ENCODE measurements at places on chromosomes 6 and 20.
A peak's percentile ranks its signal among the peaks of the same experiment; 100 is the strongest.

DNA sequence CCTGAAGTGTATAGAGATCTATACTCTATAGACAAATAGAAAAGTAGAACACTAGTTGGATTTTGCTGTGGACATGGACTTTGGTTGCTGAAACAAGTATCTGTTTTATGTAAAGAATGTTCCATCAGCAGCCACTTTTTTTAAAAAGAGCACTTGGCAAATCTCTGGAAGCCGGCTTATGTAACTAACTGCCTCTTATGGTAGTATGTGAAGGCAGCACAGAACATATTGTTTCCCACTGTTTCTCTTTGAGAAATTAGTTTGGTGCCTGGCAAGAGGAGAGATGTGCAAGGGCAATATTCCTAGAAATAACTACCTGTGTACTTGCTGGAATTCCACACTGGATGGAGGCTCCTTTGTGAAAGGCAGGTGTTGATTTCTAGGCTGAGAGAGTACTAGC lies 242.3 kb upstream of the PREP start:
- DNase-seq: no peak

DNA sequence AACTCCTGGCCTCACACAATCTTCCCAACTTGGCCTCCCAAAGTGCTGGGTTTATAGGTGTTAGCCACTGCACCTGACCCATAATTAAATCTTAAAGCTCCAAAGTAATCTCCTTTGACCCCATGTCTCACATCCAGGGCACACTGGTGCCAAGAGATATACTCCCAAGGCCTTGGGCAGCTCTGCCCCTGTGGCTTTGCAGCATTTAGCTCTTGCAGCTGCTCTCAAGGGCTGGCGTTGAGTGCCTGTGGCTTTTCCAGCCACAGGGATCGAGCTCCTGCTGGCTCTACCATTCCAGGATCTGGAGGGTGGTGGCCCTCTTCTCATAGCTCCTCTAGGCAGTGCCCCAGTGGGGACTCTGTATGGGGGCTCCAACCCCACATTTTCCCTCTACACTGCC lies 49.3 kb upstream of the CD2AP start:
- DNase-seq: no peak

GRCh38 chr6:103326760-103327757 lies 1532.7 kb downstream of the HACE1 start:
- DNase-seq: no peak

DNA sequence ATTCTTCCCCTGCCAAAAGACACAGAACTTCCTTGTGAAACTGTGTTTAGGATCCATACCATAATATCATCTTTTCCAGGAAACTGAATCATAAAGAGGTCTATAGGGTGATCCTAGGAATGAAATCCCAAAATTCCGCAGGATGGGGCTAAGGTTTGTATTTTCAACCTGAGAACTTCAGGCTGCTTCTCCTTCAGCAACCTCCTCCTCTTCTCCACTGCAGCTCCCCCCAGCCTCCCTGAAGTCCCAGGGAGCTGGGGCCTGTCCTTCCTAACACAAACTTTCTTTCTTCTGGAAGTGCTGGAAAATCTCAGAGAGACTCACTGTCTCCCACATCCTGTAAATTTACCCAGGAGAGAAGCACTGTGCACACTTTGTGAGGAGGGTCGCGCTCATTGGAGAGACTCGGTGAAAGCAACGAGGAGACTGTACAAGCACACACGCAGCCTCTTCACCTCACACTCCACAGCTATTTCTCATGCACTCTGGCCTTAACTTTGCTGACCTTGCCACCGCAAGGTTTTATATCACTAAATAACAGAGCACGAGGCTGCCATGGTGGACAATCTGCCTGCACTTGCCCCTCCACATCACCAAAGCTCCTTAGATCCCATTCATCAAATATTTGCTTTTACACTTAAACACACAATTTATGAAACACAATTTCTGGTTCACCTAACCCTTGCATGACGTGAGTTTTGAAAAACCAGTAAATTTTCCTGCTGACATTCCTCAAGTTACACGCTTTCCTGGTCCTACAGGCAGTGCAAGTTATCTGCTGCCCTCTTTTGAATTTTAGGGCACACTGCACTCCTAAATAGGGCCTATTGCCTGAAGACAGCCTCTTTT lies 14.3 kb downstream of the ID4 start:
- no peak for DNase-seq

DNA sequence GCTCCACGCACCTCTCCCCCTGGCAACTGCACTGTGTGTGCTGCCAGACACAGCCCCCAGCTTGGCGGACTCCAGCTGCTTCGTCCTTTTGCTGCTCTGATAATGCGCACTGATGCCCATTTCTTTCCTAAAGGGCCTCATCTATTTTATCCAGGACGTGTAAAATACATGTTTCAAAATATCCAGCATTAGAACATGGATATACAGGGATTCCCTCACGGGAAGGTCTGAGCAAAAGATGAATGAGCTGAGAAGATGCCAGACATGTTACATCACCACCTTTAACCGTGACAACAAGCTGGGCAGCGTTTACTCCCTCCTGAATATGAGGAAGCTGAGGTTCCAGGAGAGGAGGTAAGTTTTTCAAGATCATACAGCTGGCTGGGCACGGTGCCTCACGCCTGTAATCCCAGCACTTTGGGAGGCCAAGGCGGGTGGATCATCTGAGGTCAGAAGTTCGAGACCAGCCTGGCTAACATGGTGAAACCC lies 32.8 kb downstream of the TNXB start:
- no peak for DNase-seq

GRCh38 chr6:2749969-2750600 lies 637 bp downstream of the MYLK4 start:
- DNase-seq: peak; percentile 25

DNA sequence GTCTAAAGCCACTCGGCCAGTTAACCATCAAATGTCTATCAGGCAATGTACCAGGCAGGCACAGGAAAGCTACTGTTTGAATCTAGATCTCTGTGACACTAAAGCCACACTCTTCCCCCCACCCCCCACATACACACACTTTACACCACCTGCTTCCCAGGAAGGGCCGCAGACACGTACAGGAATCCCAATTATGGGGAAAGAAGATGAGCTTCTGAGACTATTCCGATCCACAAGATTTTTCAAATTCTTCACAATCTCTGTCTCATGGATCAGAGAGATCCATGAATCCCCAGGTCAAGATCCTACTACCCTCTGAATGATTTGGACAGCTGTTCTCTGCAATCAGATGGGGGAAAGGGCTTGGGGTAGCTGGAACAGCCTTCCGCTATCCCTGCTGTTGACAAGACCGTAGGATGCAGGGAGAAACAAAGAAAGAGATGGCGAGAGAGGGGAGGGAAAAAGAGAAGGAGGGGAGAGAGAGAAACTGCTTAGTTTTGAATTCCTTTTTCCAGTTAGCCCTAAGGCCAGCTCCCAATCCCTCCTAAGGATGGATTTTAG lies 25.4 kb upstream of the RIMS4 start:
- no peak for DNase-seq

DNA sequence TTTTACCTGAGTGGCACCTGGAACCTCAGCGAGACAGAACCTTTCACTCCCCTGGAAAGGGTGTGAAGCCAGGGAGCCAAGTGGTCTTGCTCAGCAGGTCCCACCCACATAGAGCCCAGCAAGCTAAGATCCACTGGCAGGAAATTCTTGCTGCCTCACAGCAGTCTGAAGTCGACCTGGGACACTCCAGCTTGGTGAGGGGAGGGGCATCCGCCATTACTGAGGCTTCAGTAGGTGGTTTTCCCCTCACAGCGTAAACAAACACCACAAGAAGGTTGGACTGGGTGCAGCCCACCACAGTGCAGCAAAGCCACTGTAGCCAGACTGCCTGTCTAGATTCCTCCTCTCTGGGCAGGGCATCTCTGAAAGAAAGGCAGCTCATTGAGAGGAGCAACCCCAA lies 134.7 kb upstream of the RSPO3 start:
- DNase-seq: no peak

DNA sequence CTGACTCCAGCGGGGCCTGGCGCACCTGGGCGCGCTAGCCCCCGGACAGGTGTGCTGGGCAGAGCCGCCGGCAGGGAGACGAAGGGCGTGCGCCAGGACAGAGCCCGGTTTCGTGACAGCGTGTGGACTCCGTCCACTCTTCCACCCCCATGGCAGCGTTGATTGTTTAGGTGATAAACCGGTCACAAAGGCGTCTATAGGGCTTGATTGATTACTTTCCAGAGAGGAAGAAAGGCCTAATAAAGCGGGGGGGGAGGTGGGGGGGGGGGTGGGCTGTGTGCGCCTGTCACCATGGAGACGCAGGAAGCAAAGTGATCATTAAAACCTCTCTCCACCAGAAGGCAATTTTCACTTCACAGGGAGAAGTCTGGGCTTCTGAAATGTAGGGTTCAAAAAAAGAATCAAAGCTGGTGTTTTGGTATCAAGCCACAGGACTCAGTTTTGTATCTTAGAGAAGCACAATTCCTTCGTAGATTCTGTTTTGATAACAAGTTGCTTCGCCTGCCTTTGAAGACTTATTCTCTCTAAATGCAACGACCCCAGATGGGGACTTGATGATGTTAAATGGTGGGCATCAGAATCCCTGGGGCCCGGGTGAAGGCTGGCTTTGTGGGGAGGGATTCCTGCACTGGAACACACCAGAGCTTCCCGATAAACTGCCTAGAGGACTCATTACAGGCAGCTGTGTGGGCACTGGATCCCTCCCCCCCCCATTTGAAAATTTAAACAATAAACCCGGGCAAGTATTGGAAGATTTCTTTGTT lies 1.4 kb downstream of the PHACTR3 start:
- DNase-seq: no peak

DNA sequence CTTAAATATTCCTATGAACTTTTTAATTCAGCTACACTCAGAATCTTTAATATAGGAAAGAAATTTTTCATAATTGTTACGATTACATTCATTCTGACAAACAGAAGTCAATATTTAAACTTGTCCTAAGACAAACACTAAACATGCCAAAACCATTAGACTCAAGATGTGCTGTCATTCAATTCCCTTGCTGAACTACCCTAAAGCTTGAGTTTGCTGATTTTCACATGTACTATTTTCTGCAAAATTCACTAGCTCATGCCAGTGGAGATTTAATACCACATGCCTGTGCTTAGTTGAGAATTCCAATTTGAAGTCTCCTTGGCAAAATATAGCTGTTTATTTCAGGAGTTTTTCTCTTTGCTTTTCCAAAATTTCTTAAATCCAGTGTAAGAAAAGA lies 448.0 kb downstream of the COL12A1 start:
- DNase-seq: no peak

DNA sequence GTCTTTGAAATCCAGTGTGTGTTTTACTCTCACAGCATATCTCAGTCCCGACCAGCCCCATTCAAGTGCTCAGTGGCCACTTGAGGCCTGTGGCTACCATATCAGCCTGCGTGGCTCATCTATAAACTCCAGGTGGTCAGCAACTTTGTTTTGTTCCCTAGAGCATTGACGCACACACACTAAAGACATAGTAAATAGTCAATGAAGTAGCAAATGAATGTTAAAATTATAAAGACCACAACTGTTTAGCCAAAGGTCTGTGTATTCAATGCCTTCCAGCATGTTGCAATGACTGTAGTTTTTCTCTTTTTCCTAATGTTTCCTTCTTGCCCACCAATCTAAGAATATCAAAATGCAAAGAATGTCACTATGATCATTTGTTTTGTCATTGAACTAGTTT lies 238.2 kb upstream of the ZNF217 start:
- DNase-seq: no peak

GRCh38 chr6:157988700-157989063 lies 7.0 kb downstream of the SYNJ2 start:
- no peak for DNase-seq

- DNase-seq: no peak
These were observed 4.9 kb upstream of the PACSIN1 start for GRCh38 chr6:34460796-34461507.

- no peak for DNase-seq
These were observed 79.5 kb downstream of the SESN1 start for GRCh38 chr6:109015176-109015575.

DNA sequence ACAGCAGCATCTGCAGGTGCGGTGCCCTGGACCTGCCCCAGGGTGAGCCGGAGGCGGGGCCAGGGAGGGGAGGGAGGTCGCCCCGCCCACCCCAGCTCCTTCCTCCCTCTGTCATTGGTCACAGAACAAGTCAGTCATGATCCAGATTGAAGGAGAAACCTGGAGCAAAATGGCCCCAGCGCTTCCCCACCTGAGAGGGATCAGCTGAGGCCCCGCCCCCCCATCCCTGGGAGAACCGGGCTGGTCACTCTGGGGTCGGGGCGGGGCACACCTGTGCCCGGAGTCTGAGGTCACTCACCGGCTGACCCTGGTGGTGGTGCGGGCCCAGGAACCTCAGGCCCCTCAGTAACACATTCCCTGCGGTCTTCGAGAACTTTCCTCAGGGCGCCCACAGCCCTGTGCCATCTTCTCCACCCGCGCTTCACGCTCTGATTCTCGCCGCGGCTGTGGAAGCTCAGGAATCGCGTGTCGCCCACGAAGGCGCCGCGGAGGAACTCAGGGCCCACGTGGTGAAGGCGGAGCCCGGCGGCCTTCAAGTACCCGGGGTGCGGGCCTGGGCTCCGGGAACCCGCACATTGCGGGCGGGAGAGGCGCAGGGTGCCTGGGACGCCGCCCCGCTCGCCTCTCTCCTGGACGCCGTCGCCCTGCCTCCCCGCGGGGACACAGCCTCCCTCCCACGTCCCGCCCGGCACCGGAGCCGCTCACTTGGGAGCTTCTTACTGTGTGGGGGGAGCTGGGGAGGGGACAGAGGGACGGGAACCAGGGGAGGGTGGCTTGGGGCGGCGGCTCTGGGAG lies 36.4 kb upstream of the HLA-C start:
- peak; percentile 44 for DNase-seq

- no peak for DNase-seq
These were observed 21.9 kb upstream of the CHMP4B start for GRCh38 chr20:33789109-33789857.

DNA sequence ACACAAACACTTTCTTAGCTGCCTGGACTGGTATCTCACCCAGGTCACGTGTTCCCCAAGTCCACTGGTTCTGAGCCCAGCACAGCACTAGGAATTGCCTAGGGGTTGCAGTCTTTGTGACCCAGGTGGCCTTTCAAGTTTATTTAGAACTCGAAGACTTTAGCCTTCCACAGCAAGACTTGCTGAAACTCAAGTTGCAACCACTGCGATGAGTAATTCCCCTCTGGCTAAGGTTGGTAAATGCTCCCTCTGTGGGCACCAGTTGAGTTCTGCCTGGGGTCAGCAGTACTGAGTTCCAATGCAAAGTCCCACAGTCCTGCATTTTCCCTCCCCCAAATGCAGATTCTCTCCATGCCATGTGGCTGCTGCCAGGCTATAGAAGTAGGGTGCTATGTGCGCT lies 77.6 kb upstream of the MOCS1 start:
- no peak for DNase-seq
